CD4-positive, alpha-beta T cell treated with Interleukin-15 for 4 hours (primary cell): ENCODE measurements at places on chromosomes 12 and 14.

DNA sequence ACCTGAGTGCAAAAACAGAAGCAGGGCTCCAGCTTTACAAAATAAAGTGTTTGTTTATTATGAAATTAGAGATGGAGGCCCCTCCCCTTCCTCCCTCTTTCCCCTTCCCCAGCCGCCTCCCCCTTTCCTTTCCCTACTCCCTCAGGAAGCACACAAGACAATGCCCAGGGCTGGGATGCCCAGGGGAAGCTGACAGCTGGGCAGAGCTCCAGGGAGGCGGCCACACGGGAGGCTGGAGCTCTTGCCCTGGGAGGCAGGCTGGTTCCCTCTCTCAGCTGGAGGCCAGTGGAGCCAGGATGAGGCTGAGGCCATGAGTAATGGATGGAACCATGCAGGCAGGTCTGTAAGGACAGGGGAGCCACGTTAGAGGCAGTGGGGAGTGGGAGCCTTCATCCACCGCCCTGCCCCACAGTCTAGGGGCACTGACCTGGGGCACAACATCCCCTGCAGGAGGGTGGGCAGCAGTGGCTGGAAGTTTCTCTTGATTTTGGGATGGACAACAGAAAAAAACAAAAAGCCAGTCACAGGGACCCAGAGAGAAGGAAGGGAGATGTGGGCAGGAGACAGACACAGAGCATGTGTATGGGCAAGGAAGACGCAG lies 5.1 kb downstream of the PSMB11 start:
- no peak for DNase-seq

- peak; percentile 45 for DNase-seq
Measured at GRCh38 chr12:90013409-90013808, 304.8 kb upstream of the ATP2B1 start.

- peak; percentile 63 for DNase-seq
Measured at GRCh38 chr12:98653866-98654493, 8.9 kb downstream of the APAF1 start.

- DNase-seq, result no peak
Measured at GRCh38 chr12:109446-109845, 42.9 kb downstream of the IQSEC3 start.

DNA sequence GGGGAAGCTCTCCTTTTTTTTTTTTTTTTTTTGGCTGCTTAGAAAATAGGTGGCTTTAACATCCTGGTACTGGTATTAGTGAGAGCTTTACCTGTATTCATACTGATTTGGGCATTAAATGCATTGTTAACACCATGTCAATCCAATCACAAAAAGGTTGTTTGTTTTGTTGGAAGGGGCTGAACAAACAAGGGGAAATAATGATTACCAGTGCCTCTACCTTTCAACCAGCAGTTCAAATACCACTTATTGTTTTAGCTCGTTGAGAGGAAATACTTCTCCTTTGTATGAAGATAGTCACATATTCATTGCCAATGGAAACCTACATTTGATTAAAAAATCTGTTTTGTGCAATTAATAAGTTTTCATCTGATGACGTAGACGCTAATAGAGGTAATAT lies 72.9 kb downstream of the MIPOL1 start:
- no peak for DNase-seq

DNA sequence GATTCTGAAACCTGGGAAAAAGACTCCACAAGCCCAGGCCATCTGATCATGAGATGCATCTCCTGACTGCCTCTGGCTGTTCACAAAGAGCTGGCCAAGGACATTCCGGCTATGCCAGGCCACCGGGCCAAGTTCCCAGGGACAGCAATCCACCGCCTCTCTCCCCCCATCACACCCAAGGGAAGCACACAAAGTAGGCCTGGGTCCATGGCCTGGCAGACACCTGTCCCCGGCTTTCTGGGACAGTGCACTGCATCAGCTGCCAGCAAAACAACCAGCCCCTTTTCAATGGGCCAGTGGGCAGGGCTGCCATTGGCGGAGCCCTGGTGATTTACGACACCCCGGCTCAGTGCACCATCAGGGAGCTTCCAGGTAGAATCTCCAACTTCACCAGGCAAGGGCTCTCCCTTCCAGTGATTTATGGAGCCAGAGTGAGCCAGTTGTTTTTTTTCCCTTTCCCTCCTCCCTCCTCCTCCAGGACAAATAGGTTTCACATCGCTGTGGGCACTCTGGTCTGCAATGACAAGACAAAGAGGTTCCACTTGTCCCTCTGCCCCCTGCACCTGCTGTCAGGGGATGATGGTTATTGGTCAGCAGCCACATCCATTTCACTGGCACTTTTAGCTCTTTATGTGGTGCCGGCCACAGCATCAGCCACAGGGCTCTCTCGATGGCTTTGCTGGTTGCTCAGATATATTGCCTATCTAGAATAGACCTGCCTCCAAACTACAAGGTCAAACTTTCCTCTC lies 149.6 kb downstream of the SLC38A6 start:
- DNase-seq, result no peak

- DNase-seq, result no peak
Measured at GRCh38 chr12:12483438-12483837, 79.2 kb downstream of the DUSP16 start.

GRCh38 chr14:62206456-62206855 lies 444.2 kb downstream of the SNAPC1 start:
- no peak for DNase-seq

DNA sequence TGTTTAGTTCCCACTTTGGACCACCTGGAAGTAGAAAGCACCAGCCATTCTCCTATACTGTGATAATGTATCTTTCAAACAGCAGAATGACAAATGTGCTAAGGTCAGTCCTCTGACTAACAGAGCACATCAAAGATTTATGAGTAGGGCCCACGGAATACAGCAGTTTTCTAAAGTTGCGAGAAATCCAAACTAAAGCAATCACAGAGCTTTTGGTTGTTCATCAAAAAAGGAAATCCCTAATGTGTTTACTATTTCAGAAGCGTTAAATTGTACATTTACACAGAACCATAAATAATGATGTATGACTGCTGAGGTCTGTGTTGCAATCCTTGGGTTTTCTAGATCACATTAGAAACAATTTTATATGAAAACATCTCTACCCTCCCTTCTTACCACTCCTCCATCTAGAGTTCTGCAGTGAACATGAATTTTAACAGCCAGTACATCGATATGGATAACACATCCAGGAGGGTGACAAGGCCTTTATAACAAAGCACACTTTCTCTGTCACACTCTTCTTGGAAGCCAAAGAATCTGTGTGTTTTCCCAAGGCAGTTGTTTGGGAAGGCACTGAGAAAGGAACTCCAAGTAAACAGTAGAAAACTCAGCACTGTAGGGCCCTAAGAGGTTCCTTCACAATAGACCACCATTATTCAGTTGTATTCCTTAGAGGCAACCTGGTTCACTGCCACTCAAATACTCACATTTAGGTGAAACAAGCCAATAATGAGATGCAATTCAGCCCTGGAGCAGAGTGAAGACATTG lies 7.3 kb downstream of the KITLG start:
- DNase-seq, result no peak

GRCh38 chr12:3157581-3158323 lies 80.6 kb downstream of the TSPAN9 start:
- DNase-seq, result no peak

DNA sequence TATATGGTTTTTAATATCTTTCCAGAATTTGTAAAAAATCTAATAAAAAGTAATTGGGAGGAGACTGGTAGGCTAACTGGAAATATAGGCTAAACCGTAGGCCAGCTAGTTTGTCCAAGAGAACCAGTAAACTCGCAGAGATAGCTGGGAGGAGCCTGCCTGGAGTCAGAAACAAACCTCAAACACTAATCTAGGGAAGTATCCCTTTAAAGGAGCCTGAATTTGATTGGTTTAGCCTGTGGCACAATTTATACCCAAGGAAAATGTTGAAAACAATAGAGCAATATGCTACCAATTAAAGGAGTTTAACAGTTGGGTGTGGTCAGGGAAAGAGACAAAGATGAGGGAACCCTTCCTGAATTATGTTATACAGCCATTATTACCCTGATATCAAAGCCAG lies 109.6 kb downstream of the EML5 start:
- no peak for DNase-seq

DNA sequence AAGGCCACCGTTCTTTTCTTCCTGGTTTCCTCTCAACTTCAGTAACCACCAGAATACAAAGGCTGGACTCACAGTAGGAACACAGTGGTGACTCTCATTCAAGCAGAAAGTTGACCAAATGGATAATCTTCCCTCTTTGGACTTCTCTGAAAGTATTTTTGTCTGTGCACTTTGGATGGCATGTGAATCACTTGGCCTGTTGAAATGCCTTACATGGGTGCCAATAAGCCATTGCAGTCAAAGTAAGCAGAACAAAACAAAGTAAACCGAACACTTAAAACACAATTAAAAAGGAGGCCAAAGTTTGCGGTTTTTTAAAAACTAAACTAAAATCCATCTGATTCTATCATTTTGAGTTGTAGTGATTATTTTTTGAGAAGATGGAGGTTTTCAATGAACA lies 370.1 kb upstream of the DDHD1 start:
- DNase-seq, result no peak

- DNase-seq, result no peak
Measured at GRCh38 chr14:55733599-55733998, 153.6 kb downstream of the KTN1 start.

DNA sequence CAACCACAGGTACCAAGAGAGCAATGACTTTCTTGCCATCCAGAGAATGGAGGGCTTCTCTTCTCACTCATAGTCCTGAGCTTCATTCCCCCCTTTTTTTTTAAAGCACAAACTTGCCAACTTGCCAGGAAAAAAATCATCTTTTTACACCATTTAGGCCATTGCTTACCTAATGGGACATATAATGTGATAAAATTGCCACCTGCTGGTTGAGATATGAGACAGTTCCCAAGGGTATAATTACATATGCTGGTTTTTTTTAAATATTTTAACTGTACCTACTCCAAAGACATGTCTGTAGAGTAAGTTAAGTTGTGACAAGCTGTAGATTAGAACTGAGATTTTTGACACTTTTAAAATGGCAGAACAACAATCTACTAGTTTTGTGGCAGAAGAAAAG lies 519.1 kb upstream of the SEL1L start:
- no peak for DNase-seq

- DNase-seq, result peak; percentile 18
Measured at GRCh38 chr12:93684716-93685115, 7.5 kb downstream of the CRADD start.

DNA sequence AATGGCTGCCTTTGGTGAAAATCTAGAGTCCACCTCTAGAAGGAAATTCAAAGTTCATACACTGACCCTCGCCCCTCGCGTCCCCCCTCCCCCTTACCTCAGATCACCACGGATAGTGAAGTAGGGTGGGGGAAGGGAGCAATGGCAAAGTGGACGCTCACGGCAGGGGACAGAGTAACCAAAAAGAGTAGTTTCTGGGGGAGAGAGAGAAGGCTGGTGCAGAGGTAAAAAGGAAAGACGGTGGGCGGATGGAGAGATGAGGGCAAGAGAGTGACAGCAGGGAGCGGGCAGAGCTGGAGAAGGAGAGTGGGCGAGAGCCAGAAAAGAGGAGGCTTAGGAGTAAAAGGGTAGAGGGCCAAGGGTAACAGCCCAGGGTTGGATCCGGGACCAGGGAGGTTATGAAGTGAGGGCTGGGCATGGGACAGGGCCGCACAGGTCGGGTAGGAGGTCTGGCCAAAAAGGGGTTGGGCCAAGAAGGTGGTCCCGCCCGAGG lies 423 bp downstream of the ALDH6A1 start:
- DNase-seq, result no peak

DNA sequence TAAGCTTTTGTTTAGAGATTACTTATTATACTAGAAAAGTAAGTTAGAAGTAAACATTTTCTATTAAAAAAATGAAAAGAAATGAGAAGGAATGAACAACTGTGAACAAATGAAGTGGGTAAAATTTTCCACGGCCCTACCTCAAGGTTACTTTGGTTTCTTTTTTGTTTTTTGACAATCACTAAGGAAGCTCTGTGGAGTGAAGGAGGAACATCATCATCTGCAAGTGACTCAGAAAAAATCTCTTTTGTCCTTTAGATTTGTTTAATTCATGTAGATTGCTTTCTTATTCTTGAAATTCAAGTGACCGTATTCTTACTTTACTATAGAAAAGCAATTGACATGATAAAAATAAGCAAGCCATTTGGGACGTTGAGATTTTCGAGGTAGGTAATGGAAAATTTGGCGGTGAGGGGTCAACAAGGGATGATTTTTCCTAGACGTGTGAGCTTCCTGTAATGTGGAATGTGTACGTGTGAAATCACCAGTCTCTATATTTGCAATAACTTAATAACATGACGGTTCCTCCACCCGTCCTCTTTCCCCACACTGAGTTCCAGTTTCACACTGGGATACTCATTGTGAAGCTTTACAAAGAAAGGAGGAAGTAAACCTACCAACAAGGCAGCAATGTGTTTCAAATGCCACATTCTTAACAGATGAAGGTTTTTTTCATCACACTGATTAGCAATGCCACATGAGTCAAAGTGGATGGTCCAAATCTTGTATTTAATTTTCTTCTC lies 62.3 kb upstream of the EGLN3 start:
- no peak for DNase-seq

- DNase-seq, result no peak
Measured at GRCh38 chr12:64998371-64999147, 122.5 kb downstream of the WIF1 start.

DNA sequence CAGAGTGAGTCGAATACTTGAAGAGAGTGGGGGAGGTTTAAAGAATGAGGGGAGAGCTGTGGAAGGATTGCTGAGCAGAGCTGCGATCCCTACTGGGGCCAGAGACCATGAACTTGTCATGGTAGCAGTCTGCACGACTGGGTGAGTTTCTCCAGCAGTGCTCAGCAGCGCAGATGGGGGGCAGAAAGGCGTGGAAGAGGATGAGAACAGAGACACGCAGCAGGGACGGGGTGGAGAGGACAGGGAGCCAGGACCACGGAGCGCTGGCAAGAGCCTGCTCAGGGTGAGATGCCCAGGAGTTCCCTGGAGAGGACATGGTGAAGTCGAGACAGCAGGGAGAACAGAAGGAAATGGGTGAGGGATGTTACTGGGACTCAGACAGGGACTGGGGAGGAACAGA lies 2.1 kb upstream of the AQP6 start:
- DNase-seq, result no peak

DNA sequence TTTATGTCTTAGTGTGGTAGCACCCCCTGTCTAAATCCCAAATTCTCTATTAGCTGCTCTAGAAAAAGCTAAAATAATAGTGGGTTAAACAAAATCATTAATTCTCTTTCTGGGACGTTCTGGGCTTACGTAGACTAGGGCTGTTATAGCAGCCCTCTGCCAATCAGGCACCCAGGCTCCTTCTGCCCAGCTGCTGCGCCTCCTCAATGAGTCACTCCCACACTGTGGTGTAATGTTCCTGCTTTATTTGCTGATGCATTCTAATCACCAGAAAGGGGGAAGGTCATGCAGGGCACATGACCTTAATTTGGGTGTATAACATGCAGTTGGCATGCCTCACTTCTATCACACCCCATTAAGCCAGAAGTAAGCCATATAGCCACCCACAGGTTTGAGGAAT lies 294.5 kb downstream of the GALC start:
- DNase-seq, result no peak
